ENCODE measurements at places on chromosomes 11 and 22. TPM values are rescaled to one million over a fixed set of nuclear protein-coding genes. Genes with fewer than 3 reads are reported as not detected.

DNA sequence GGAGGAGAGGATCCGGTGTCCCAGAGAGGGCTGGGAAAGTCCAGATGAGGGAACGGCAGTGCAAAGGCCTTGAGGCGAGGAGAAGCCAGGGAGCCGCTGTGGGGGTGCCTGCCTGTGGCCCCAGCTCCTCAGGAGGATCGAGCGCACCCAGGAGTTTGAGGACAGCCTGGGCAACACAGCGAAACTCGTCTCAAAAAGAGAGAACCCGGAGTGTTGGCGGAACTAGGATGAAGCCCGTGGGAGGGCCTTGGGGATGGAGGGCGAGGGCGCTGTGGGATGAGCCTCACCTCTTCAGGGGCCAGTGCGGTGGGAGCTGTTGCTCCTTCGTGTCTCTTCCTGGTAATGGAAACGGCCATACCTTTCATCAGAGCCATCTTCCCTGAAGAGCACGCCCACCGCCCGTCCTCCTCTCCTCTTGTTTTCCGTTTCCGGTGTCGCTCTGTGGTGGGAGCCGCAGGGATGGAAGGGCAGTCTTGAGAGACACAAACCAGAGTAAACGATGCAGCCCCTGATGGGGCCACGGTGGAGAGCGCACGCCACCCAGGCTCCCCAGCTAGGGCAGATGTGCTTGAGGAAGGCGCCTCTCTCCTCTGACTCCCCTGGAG, 15.7 kb downstream of the TRMU start:
- DNase-seq: no peak

DNA sequence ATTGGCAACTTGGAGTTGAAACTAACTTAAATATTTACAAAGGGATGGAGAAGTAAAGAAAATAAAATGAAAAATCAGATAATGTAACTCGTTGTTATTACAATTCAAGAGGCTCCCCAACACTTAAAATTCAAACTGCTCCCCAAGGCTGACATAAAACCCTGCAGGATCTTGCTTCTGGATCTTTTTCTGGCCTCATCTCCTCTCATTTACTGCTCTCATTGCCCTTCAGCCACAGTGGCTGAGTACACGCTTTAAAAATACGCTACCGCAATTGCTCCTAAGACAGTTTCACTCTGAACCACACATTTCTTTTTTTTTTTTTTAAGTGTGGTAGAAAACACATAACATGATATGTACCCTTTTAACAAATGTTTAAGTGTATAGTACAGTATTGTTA, 718.1 kb upstream of the ANO3 start:
- DNase-seq: no peak

DNA sequence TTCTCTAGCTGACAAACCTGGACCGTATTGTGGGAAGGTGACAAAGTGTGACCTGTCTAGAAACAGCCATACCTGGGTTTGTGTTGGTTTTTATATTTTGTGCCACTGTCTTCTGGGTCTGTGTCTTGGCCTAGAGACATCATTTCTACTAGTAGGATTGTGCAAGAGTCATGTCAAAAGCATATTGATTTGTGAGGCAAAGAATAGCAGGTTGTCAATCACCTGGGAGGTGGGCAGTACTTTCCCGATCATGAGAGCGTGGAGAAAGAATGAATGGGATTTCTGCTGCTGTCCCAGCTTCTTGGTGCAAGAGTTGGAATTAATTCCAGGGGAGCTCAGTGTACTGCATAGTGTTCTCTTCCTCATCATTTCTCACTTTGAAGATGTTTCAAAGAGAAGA, 5.0 kb upstream of the FERMT3 start:
- no peak for DNase-seq

GRCh38 chr11:1522081-1522424, 35.5 kb upstream of the MOB2 start:
- no peak for DNase-seq

- no peak for DNase-seq
Observed at GRCh38 chr22:25357606-25358420, 138.4 kb downstream of the CRYBB2 start.

GRCh38 chr11:93784935-93785360, 866 bp downstream of the MED17 start:
- DNase-seq: no peak

DNA sequence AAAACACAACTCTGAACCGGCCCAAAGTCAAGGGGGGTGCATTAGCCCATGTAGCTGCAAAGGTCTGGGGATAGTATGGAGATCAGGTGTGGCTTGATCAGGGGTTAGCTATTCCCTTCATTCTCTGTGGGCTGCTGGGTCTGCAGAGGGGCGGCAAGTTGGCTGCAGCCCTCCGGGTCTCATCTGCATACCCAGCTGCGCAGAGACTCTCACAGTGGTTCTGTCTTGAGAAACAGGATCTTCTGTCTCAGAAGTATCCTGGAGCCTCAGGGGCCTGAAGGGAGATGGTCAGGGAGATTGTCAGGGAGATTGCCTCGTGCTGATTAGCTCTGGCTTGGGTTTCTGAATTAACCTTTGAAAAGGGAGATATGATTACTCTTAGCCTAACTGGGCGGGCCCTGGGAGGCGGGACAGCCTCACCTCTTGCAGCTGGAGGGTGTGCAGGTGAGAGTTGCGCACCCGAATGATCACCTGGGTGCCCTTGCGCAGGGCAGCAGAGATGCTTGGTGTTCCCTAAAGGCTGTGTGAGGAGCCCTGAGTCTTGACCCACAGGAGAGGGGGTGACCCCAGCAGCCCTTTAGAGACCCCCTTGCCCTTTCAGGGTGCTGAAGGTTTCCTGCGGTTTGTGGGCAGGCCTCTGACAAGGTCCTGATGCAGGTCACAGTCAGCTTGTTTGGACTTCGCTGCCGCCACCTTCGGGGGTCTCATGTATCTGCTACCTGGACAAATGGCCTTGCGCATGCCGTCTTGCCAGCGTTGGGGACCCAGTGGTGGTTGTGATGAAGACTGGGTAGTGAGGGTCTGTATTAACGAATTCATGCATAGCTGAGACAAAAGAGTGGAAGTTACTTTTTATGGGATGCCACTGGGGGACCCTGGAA, 7.3 kb downstream of the ARHGAP8 start:
- no peak for DNase-seq

DNA sequence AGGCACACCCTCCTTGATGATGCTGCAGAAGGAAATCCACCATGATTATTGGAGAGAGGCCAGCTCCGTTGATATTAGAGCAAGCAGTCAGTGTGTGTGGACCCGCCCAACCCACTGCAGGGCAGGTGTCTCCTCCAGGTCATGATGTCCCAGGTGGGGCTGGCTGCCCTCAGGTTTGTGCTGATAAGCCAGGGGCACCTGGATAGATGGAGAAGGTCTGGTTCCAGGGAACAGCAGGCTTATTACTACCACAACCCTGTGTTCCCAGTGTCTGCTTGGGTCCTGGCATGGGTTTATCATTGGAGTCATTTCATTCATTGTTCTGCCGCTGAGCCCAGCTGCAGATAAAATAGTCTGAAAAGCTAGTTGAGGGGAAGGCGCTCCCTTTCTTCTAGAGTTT, 181.1 kb upstream of the NECTIN1 start:
- DNase-seq: no peak

DNA sequence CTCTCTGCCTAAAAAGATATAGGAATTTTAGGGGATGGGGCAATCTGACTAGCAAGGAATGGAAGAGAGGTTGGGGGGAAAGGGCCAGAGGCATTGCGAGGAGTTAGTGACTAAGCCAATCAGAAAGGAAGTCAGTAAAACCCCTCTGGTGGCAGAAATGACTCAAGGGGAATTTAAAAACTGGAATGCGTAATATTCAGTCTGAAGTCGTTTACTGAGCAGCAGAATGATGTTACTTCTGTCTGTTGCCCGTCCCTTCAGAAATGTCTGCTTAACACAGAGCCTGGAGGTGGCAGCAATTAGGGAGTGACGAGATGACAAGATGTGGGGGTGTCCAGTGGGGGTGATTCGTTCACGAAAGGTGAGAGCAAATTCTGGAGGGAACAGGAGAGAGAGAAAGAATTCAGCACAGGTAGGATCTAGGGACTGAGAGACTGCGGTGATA, 107.7 kb upstream of the CLMP start:
- DNase-seq: peak; percentile 76

DNA sequence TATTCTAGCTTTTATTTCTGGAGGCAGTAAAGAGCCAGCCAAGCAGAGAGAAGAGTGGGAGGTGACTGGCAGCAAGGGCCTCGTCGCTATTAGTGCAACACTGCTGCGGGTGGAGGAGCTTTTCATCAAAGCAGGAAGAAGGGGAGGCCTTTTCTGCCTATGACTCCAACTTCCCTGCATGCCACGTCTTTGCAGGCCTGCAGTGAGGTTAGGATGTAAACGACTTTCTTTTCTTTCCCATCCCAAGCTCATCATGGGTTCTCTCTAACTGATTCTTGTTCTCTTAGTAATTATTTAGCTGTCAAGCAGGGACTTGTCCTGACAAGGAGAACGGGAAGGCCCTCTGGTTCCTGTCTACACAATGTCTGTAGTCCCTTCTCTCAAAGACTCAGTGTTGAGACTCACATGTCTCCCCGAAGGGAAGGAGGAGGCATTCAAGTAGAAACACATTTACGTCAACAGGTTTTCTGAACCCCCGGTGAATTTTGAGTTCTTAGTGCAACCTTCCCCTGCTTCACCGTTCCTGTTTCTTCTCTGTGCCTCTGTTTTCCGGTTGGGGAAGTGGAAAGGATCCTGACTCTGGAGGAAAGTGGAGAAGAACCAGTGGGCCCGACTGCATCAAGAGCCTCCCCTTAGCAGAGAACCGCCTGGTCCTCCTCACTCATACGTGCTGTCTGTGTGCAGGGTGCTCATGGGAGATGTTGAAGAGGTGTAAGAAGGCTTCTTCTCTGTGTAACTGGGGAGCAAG, 56.9 kb downstream of the PACS1 start:
- no peak for DNase-seq

DNA sequence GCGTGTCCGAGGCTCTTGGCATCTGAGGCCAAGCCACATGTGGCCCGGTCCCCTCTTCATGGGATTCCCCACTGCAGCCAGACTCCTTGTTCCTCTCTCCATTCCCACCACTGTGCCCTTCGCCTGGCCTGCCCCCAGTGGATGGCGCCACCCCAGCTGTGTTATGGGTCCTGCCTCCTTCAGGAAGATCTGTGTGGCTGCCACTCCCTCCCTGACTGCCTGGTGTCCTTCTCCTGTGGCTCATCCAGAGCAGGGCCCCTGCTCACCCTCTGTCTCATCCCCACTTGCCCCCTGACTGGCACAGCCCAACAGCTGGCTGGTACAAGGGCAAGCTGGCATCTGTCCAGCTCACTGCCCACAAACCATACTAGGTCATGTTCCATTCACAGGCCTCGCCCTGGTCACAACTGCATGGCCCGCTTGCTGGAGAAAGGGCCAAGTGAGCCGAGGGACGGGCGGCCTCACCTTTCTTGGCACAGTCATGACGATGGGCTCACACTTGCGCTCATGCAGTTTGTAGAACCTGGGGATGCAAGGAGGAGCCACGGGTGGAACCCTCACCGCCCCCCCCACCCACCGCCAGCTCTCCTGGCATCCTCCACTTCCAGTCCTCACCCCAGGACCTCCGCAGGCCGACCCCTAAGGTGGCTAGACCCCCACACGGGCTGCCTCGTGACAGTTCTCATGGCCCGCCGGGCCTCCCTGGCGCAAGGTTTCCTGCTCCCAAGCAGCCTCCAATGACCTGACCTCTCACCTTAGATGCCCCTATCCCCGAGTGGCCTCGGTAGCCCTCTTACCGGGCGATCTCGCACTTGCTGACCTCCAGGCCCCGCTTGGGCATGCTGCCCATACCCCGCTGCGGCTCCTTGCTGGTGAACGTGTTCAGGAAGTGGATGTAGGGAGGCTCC, 2.1 kb upstream of the PTPRCAP start:
- peak; percentile 62 for DNase-seq

DNA sequence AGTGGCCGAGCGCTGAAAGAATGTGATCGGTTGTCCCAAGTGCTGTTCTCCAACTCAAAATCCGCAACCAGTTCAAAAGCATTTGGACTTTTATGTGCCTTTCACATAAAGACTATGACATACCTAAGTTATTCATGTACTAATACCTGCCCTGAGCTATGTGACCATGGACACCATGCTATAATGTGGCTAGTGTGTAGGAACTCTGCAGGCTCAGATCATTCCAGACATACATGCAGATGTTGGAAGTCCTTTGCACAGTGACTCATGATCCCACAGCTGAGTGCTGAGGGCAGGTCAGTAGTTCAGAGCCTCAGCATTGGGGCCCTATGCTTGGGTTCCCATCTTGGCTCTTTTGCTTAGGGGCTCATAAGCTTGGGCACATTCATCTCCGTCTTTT, 95.4 kb downstream of the IGLL1 start:
- DNase-seq: no peak

- DNase-seq: no peak
Observed at GRCh38 chr22:44207981-44208317, 27.2 kb downstream of the PARVG start.

GRCh38 chr22:30208631-30209603, 37.6 kb downstream of the LIF start:
- DNase-seq: peak; percentile 84

DNA sequence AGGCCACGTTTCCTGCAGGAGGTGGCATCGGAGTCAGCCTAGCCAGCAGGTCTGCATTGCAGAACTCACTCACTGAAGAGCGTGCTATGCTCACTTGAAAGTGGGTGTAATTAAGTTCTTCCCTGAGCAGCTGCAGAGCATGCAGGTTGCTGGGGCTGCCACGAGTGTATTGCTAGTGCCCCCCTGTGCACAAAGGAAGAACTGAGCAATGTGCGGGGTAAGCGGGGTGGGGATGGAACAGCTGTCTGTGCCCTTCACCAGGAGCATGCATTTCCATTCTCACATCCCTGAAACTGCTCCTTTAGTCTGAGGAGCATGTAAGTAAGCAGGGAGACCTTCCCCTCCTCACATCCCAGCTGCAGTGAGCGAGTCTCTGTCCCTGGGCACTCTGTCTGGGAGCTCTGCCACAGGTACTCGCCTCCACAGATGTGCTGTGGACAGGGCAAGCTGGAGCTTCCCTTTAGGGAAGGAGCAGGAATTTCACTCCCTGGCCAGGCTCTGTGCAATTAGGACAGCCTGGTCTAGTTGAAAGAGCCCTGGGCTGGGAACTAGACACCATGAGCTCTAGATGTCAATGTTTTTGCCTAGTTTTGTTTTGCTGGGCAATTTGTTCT, 1031.8 kb downstream of the NTM start:
- DNase-seq: peak; percentile 5

DNA sequence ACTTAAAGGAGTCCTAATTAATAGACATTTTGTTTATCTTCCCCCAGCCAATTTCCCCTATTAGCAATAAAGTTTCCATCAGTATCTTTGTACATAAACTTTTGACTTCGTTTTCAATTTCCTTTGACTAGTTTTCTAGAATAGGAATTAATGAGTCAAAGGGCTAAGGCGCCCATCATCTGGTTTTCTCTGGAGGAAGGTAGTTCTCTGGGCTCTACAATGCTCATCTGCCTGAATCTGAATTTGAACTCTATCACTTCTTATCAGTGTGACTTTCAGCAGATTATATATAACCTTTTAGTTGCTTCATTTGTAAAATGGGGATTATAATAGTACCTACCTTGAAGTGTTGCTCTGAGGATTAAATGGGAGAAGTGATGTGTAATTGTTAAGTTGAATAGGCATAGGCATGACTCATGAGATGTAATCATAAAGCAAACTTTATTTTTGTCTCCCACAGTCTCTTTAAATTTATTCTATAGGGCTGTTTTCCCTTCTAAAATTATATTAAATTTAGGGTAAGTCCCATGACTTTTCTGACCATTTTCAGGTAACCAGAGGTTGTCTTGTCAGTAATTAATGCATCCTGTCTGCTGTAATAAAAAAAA, 5.8 kb upstream of the TUB start:
- DNase-seq: no peak

Gene RBX1
- 68.5 TPM for total RNA-seq

Gene FOLR1
- total RNA-seq: 1.4 TPM

Gene ANO9
- total RNA-seq: 0.20 TPM

Gene SART1
- total RNA-seq: 60.3 TPM

Gene PEX16
- total RNA-seq: 38.1 TPM

Gene LRRC10B
- total RNA-seq: 0.64 TPM

Gene KRTAP5-8
- total RNA-seq: not detected

Gene RCOR2
- total RNA-seq: 1.1 TPM

Gene GRIK4
- total RNA-seq: not detected

Gene KRTAP5-5
- not detected for total RNA-seq
